ENCODE measurements at places on chromosomes 16 and 17. TPM values are rescaled to one million over a fixed set of nuclear protein-coding genes. Genes with fewer than 3 reads are reported as not detected.

- no peak for DNase-seq
- H3K27ac ChIP-seq, result no peak overlapping the region
- no peak overlapping the region for H3K4me3 ChIP-seq
- H3K36me3 ChIP-seq, result no peaks in the 10 kb centered on the region
Measured at GRCh38 chr16:89040391-89040790, 53.3 kb upstream of the ACSF3 start.

RAB37 gene
- total RNA-seq, result 14.8 TPM

DNA sequence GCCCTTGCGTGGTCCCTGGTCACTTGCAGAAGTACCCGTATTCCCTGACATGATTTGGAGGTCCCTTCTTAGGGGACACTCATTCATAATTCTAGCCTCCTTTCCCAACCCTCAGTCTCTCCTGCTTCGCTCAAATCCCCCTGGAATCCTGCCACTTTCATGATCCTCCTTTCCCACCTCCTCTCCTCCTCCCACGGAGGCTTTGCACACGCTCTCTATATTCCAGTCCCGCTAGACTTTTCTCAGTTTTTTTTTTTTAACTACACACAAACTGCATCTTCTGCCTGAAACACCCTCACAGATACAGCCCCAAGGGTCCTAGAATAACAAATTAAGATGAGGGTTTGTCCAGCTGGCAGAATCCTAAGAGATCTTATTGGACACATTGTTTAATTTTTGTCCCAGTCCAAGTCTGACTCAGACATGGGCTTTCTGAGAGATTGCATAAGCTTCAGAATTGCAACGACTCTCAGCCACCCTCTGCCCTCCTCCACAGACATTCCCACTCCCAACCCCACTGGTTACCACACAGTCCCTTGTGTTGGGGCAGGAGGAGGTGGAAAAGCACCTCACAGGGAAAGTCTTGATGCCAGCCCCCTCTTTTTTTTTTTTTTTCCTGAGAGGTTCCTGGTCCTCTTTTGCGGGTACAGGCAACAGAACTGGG lies 739.5 kb upstream of the EEF2KMT start:
- no peak overlapping the region for H3K27ac ChIP-seq
- no peak for DNase-seq
- H3K36me3 ChIP-seq, result no peaks in the 10 kb centered on the region
- no peaks in the 10 kb centered on the region for H3K4me1 ChIP-seq
- H3K4me3 ChIP-seq, result no peak overlapping the region
- no peaks in the 10 kb centered on the region for H3K27me3 ChIP-seq

ARHGDIA gene
- total RNA-seq, result 292 TPM

MMP28 gene
- not detected for total RNA-seq

DNA sequence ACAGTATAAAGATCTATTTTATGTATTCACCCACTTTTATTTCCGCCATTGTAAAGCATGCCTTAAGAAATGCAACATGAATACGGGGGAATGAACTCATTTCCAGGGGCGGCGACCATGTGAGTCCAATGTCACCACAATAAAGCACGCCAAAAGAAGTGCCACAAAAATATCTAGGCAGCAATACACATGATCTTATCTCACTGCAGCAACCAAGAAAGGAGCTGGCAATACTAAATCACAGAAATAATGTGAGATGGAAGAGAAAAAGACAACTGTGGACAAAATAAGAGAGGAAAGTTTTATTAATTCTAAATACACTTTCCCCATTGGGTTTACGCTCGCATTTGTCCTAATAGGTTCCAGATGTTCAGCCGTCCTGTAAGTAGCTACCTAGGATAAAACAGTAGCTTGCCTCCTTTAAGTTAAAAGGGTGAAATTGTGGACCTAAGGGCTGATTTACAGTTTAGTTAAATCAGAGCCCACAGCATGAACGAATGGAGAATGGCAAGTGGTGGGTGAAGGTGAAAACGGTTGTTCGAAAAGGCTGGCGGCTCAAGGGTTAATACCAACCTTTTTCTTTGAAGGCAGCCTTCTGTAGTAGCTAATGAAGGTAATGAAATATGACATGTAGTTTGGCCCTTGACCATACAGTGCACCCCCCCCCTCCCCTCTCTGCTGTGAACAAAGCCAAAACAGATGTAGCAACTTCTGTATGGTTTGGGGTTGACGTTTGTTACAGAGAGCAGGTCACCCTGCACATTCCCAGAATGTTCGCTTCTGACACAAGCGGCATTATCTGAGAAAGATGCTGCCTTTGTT lies 504.2 kb upstream of the PSMD7 start:
- H3K27ac ChIP-seq, result no peak overlapping the region
- no peak for DNase-seq
- H3K4me1 ChIP-seq, result no peaks in the 10 kb centered on the region

DNA sequence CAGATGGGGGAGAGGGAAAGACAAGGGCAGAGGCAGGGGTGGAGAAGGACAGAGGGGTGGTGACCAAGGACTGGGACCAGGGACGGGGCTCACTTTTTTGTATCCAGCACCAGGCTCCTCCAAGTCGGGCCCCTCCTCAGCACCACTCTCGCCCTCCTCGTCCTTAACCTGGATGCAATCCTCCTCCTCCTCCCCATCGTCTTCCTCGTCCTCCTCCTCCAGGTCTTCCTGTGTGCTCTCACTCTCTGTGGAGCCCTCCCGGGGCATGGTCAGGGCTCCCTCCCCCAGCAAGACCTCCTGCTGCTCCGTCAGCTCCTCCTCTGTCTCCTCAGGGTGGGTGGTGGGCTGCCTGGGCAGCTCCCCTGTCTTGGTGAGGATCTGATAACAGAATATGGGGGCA lies 16.8 kb downstream of the G6PC3 start:
- H3K4me1 ChIP-seq, result peaks cover 25% of the 10 kb centered on the region
- no peak overlapping the region for H3K4me3 ChIP-seq
- DNase-seq, result no peak
- peaks cover 2% of the 10 kb centered on the region for H3K36me3 ChIP-seq
- peak overlapping the region; percentile 59 for H3K27ac ChIP-seq
- no peaks in the 10 kb centered on the region for H3K27me3 ChIP-seq

DPEP2 gene
- not detected for total RNA-seq

GRCh38 chr17:68871447-68871846 lies 83.7 kb downstream of the ABCA8 start:
- H3K36me3 ChIP-seq, result no peaks in the 10 kb centered on the region
- no peak for DNase-seq
- no peak overlapping the region for H3K27ac ChIP-seq

DNA sequence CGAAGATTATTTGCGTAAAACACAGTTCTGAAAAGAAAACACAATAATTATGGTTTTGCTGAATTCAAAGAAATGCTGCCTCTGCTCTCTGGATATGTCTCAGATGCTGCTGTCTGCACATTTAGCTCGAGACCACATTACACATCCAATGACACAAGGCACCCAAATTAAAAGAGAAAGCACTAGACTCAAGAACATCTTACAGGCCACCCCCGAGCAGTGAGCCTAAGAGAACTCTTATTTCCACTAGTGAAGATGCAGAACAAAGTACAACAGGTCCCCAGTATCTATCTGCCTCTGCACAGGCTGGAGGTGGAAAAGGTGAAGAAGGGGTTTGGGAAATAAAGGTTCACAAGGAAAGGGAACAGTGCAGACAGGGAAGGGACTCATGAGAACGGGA lies 33.5 kb downstream of the GRB2 start:
- H3K36me3 ChIP-seq, result no peaks in the 10 kb centered on the region
- no peaks in the 10 kb centered on the region for H3K27me3 ChIP-seq
- no peak overlapping the region for H3K27ac ChIP-seq
- no peak overlapping the region for H3K4me3 ChIP-seq
- H3K4me1 ChIP-seq, result no peaks in the 10 kb centered on the region
- no peak for DNase-seq

SCN4A gene
- not detected for total RNA-seq

NFATC2IP gene
- 58.2 TPM for total RNA-seq

- peak overlapping the region; percentile 99 for H3K27ac ChIP-seq
- H3K4me3 ChIP-seq, result no peak overlapping the region
- peaks cover 76% of the 10 kb centered on the region for H3K4me1 ChIP-seq
- H3K36me3 ChIP-seq, result peaks cover 5% of the 10 kb centered on the region
Measured at GRCh38 chr16:87854053-87854906, 15.0 kb downstream of the SLC7A5 start.

GRCh38 chr17:29022074-29022473 lies 16.2 kb upstream of the SEZ6 start:
- H3K4me1 ChIP-seq, result no peaks in the 10 kb centered on the region
- H3K4me3 ChIP-seq, result no peak overlapping the region
- DNase-seq, result no peak
- H3K27ac ChIP-seq, result no peak overlapping the region
- H3K36me3 ChIP-seq, result no peaks in the 10 kb centered on the region

ZG16 gene
- 1.9 TPM for total RNA-seq

- H3K36me3 ChIP-seq, result no peaks in the 10 kb centered on the region
- no peak overlapping the region for H3K27ac ChIP-seq
- H3K27me3 ChIP-seq, result no peaks in the 10 kb centered on the region
- H3K4me3 ChIP-seq, result no peak overlapping the region
- DNase-seq, result no peak
- no peaks in the 10 kb centered on the region for H3K4me1 ChIP-seq
Measured at GRCh38 chr17:67452681-67453554, 75.8 kb downstream of the PITPNC1 start.

DNA sequence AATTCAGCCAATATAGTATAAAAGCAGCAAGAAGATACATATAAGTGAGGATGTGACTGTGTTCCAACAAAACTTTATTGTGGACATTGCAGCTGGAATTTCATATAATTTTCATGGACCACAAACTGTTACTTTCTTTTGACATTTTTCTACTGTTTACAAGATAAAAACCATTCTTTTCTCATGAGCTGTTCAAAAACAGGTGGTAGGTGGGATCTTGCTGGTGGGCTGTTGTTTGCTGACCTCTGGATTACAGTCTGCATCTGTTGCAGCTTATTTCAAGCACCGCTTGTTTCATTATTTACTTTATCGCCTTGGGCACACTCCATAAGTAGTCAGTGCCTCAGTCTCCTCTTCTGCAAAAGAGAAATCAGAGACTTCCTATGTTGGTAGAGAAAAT lies 99.5 kb downstream of the CDH13 start:
- no peaks in the 10 kb centered on the region for H3K4me1 ChIP-seq
- no peak for DNase-seq
- no peaks in the 10 kb centered on the region for H3K27me3 ChIP-seq
- H3K4me3 ChIP-seq, result no peak overlapping the region
- no peaks in the 10 kb centered on the region for H3K36me3 ChIP-seq

RBBP6 gene
- total RNA-seq, result 42.2 TPM

DNA sequence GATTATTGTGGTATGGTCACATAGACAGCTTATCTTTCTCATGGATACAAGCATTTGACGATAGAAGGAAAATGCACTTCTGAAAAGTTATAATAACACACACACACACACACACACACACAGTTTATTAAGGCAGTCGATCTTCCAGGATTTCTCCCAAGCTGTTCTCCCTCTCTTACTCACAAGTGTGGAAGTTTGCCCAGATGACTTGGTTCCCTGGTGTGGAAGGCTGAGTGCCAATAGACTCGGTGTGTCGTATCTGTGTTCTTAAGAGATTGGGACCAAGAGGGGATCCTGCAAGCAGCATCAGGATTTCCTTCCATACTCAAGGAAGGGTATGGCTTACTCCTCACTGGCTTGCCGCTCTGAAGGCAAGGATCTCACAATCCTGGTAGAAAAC lies 279.6 kb downstream of the HS3ST3B1 start:
- no peaks in the 10 kb centered on the region for H3K4me1 ChIP-seq
- no peaks in the 10 kb centered on the region for H3K36me3 ChIP-seq
- DNase-seq, result no peak
- no peaks in the 10 kb centered on the region for H3K27me3 ChIP-seq
- no peak overlapping the region for H3K27ac ChIP-seq

GRCh38 chr16:31130899-31131298 lies 4.6 kb downstream of the PRSS8 start:
- no peak overlapping the region for H3K4me3 ChIP-seq
- peaks cover 6% of the 10 kb centered on the region for H3K36me3 ChIP-seq
- no peaks in the 10 kb centered on the region for H3K27me3 ChIP-seq
- peaks cover 44% of the 10 kb centered on the region for H3K4me1 ChIP-seq
- peak; percentile 92 for DNase-seq

GRCh38 chr17:49465331-49465903 lies 29.7 kb upstream of the NGFR start:
- DNase-seq, result no peak
- H3K4me3 ChIP-seq, result no peak overlapping the region
- no peaks in the 10 kb centered on the region for H3K36me3 ChIP-seq

DNA sequence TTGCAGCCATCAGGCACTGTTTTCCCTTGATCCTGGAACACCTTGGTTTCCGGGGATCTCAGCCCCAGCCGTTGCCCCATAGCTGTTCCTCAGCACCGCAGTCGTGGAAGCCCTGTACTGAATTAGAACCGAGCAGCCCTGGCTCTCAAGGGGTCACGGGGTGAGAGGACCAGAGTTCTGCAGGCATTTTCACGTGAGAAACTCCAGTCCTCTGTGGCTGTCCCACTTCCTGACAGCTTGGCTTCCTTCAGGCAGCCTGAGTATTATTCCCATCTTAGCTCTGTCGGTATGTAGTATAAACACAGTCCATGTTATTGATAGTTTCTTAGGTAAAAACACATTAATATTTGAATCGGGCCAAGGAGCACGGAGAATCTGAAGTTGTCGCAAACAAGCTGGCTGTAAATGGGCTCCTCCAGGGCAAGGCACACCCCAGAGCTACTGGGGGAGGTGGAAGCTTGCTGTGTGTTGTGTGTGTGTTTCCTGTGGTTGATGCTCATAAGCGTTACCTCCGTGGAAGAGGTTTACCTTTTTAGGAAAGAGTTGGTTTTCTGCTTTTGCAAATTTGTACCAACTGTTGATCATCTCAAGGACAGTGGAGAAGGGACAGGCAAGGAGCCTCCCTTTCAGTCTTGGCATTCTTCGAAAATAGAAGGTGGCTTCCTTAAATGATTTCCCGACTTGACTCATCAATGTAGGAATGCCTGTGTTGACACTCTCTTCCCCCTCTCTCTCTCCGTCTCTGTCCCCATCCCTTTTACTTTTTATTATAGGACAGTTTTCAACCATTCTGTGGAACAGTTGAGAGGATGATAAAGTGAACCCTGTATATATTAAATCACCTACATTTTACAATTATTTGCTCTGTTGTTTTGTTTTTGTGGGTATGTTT lies 208.9 kb upstream of the CHMP6 start:
- H3K4me1 ChIP-seq, result no peaks in the 10 kb centered on the region
- H3K4me3 ChIP-seq, result no peak overlapping the region
- no peak overlapping the region for H3K27ac ChIP-seq
- peak; percentile 9 for DNase-seq
- no peaks in the 10 kb centered on the region for H3K36me3 ChIP-seq
- no peaks in the 10 kb centered on the region for H3K27me3 ChIP-seq

GRIN2A gene
- 0.54 TPM for total RNA-seq
